ENCODE measurements at places on chromosomes 2 and 18.

DNA sequence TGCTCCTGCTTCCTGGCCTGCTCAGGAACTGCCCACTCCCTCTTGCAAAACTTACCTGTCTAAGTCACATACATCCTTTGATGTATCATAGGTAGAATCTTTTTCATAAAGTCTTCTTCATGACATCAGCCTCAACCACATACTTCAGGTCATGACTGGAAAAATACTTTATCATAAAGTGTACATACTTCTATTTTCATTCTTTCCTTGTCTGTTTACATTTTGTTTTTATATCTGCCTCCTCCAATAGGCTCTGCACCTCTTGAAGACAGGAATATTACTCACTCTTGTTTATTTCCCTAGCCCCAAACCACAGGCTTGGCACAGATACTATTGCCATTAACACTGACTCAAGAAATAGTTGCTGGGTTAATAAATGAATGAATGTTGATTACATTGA, 43.6 kb upstream of the ZNF804A start:
- peak; percentile 35 for DNase-seq

- DNase-seq, result no peak
Observed at GRCh38 chr2:204251158-204251997, 293.9 kb upstream of the PARD3B start.

DNA sequence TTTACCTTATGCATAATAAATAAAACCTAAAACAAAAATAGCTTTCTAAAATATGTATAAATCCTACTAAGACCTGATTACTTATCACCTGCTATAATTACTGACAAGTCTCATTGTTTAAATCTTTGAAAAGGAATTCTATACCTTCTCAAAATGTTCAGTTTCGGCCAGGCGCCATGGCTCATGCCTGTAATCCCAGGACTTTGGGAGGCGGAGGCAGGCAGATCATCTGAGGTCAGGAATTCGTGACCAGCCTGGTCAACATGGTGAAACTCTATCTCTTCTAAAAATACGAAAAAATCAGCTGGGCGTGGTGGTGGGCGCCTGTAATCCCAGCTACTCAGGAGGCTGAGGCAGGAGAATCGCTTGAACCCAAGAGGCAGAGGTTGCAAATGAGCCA, 58.1 kb downstream of the RELCH start:
- DNase-seq, result no peak

GRCh38 chr18:950882-951495, 46.3 kb downstream of the ADCYAP1 start:
- DNase-seq, result peak; percentile 29

DNA sequence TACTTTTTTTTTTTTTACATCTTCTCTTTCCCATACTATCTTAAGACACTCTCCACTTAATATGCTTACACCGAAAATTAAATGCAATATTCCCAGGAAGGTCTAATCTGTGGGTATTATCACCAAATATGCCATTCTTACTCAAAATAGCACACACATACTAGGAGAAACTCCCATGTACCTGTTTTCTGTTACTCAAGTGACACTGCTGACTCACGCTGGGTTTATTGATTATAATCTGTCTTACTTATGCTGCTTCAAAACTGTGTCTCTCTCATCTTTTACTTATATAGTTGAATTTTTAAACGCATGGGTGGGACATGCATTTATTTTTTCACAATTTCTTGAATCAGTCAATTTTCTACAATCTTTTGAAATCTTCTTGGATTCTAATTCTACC, 29.9 kb downstream of the MRPL19 start:
- no peak for DNase-seq

- DNase-seq, result no peak
Observed at GRCh38 chr2:231228223-231228622, 29.8 kb downstream of the ARMC9 start.

GRCh38 chr2:207625014-207625907, at the start of gene METTL21A:
TSS of gene METTL21A (minus strand) at chr2:207625394. CDS start at chr2:207624375, 1,019 bp downstream.
- peak; percentile 87 for DNase-seq

DNA sequence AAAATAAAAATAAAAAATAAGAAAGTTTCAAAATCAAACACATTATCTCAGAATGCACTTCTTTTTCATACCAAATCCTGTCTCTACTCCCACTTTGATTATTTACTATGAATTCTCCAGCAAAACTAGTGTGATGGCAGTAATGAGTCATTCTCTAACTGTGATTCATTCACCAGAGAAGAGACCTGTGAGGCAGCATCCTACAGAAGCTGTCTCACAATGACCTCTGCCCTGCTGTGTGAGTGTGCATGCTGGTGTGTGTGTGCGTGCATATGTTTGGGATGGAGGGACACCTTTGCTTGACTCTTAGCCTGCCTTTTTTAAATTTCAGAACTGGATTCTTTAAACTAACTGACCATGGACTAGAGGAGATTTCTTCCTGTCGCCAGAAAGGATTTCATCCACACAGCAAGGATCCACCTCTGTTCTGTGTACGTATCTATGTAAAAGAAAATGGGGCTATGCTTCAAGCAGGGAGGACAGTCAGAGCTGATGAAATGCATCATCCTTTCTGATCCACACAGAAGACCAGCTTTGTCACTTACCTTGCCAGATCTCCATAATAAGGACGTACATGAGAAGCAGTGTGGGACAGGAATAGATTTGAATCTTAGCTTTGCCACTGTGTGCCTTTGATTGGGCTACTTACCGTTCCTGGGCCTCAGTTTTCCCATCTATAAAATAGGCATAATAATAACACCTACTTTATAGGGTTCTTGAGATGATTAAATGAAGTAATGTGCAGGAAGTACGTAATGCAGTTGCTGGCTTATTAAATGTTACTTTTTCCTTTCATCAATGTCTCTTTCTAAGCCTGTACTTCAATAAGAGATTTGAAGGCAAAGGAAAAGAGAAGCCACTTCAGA, 31.2 kb downstream of the STAMBP start:
- DNase-seq, result peak; percentile 89

- DNase-seq, result peak; percentile 78
Observed at GRCh38 chr18:56890632-56891031, 239.5 kb downstream of the WDR7 start.

- DNase-seq, result no peak
Observed at GRCh38 chr2:218130377-218130776, 4.5 kb downstream of the CXCR2 start.

GRCh38 chr2:133097666-133098065, 427.7 kb upstream of the LYPD1 start:
- DNase-seq, result peak; percentile 35

GRCh38 chr2:46495231-46496030, 16.1 kb downstream of the TMEM247 start:
- DNase-seq, result peak; percentile 50

- no peak for DNase-seq
Observed at GRCh38 chr2:96819128-96819875, 3.2 kb downstream of the CNNM3 start.

GRCh38 chr2:216855605-216856004, 4.3 kb downstream of the TNP1 start:
- DNase-seq, result no peak

GRCh38 chr2:134287323-134287722, 33.5 kb downstream of the MGAT5 start:
- DNase-seq, result no peak

DNA sequence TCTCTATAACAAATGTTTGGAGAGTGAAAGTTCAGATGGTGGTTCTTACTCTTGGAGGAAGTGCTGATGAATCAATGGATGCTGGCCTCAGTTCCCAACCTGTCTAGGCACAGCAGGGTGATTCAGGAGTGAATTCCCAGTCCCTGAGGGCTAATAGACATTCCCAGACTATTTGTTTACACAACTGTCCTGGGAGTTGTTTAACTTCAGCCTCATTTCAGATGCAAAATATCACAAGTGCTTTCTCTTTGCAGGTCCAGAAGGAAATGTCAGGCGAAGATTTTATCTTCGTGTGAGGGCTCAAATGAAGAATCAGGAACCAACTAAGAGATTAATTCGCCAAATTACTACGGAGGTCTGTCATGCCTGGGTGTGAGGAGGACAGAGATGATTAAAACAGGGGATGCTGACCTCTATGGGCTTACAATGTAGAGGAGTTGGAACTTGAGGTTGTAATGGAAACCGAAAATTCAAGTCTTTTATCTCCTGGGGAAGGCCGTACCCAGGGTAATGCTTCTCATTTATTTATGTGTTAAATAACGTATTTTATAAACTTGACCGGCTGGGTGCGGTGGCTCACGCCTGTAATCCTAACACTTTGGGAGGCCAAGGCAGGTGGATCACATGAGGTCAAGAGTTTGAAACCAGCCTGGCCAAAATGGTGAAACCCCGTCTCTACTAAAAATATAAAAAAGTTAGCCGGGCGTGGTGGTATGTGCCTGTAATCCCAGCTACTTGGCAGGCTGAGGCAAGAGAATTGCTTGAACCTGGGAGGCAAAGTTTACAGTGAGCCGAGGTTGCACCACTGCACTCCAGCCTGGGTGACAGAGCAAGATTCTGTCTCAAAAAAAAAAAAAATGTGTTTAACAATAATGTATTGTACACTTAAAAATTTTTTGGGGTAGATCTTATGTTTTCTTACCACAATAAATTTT, 38.7 kb upstream of the SLC1A4 start:
- DNase-seq, result peak; percentile 83

GRCh38 chr2:226829721-226830631, 5.9 kb upstream of the RHBDD1 start:
- DNase-seq, result no peak

All from mesenchymal stem cell (in vitro differentiated cells and primary cell).